ENCODE measurements at places on chromosomes 3 and 15.
A peak's percentile ranks its signal among the peaks of the same experiment; 100 is the strongest.

- DNase-seq: peak; percentile 55
Observed at GRCh38 chr3:66407611-66408218, 93.1 kb downstream of the LRIG1 start.

DNA sequence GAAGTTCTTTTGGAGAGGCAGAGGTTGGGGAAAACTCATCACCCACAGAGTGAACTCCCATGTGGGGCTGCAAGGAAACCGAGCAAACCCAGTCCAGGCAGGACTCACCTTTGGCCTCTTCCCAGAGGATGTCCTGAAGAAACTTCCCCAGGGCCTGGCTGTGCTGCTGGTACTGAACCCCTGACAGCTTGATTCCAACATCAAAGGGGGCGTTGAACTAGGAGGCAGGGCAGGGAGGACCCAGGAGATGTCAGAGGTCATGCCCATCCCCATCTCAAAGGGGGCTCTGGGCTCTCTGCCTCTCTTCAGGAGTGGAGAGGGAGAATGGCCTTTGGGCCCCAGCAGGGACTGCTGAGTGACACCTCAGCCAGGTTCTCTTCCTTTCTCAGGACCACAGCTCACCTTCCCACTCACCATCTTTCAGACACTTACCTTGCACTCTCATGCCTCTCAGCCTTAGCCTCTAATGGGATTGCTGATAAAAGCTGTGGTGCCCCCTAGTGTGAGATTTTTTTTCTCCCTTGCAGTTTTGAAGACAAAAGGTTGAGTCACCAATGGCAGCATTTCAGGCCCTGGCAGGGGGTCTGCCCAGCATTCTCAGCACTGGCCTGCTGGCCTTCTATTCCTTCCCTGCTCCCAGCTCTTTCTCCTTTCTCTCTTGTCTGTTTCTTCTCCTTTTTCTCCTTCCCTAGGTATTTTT is 6.0 kb downstream of the GHRL start:
- DNase-seq: peak; percentile 62

DNA sequence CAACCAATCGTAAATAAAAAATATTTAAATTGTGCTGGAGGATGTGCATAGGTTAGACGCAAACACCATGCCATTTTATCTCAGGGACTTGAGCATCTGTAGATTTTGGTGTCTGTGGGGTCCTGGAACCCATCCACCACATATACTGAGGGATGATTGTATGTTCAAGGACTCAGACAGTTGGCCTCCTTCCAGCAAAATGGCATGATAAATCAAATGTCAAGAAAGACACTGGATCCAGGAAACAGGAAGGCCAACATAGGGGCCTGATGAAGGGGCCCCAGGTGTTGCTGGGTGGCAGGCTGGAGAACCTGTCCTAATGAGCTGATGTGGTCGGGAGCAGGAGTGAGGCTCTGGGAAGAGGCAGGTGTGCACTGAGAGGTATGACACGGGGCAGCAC is 289.5 kb downstream of the GABRG3 start:
- DNase-seq: no peak

DNA sequence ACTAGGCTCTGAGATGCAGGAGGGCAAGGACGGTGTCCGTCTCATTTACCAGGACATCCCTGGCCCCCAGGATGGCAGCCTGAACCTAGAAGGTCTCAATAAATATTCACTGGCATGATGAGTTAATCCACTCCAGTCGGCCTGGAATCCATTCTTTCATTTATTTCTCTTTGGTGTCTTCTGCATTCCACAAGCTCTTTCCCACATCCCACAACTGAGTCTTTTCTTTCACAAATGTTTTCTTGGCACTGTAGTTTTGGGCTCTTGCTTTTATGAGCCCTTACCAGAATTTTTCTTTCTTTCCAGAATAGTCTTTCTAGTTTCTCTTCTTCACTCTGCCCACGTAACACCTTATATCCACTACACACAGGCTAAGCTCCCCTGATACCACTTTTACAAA is 778.0 kb downstream of the AGBL1 start:
- DNase-seq: no peak

DNA sequence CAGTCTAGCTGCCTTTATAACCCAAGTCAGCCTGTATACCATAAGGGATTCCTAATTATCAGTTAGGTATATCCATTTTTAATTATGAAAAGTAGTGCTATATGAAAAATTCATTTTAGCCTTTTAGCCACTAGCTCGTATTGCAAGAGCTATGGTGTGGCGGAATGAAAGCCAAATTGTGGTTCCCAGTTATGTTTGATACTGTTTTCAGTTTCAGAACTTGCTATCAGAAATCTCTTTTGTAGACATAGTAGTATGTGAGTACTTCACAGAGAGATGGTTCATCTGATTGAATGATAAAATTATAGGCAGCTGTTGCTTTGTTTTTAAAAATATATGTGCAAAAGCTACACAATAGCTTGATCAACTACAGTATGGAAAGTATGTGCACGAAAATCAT is 134.6 kb downstream of the SLC25A26 start:
- DNase-seq: no peak

GRCh38 chr15:86382341-86382740 is 302.7 kb downstream of the AGBL1 start:
- DNase-seq: no peak

DNA sequence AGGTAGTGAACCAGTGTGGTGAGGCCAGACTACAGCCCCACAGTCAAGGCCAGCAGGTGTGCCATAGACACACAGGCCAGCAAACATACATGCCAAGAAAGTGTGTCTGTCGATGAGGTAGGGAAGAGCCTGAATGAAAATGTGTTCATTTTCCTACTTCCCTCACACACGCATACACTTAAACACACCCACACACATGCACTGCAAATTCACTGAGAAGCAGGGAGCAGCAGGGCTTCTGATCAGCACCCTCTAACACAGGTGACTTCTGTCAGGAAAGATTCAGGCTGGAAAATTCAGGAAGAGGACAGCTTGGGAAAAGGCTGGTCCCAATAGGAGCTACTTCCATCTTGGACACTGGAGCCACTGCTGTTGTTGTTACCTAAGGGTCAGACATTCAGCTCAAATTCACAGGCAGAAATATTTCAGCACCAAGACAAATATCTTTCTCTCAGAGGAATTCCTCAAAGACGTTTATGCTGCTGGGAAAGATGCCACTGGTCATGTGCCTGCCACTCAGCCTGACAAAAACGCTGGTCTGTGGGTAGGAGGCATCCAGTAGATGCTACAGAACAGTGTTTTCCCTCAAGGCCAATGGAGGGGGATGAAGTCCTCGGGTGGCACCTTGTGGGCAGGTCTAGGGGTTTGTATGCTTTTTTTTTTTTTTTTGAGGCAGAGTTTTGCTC is 40.9 kb upstream of the LARS2 start:
- peak; percentile 28 for DNase-seq

GRCh38 chr3:134325706-134326105 is 48.5 kb downstream of the AMOTL2 start:
- no peak for DNase-seq

GRCh38 chr15:96334705-96335410 is 4.4 kb downstream of the NR2F2 start:
- peak; percentile 32 for DNase-seq

DNA sequence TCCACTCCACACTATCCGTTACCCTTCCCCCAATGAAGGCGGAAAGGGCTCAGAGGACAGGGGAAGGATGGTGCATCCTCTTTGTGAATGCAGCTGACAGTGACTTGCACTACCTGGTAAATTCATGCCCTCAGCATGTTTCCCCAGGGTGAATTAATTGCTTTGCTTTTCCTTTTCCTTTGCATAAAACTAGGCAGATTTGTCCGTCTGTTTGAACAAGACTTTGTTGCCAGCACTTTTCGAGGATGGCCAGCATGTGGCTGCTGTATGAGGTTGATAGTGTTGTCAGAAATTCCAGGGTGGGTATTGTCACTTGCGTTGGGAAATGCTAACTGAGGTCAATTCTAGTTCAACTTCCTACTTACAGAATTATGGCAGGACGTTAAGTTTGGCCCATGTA is 79.0 kb upstream of the RARB start:
- DNase-seq: peak; percentile 19

GRCh38 chr15:101071651-101072050 is 152.5 kb downstream of the LRRK1 start:
- no peak for DNase-seq

DNA sequence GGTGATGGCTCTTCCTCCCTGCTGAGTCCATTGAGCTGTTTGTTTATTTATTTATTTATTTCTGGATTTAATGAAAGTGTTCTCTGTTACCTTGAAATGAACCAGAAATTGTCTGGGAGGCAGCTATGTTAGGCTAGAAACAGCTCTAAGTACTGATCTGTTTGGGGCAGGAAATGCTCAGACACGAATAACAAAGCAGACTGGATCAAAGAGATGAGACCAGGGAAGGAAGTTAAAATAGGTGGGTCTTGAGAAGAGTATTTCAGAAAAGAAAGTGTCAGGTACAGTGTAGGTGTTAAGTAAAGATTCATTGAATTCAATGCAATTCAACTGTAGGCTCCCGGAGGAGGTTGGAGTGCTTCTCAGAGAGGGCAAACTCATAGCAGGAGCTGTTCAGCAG is 173.3 kb downstream of the IL20RB start:
- DNase-seq: no peak

DNA sequence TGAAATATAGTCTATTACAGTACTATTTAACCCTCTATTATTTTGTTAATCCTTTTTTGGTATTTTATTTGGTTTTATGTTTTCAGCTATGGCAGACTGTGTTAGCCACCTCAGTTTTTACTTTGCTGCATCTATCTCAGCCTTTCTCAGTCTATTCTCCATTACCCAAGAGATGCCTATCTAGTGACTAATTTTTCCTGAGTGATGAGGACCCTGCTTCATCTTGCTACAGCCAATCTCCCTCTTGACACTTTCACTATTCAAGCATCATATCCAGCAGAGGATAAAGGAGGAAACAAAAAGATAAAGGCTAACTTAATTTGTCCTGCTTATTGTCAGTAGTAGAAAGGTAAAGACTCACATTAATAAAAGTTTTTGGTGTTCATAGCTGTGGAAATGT is 141.8 kb upstream of the NECTIN3 start:
- peak; percentile 51 for DNase-seq

GRCh38 chr15:39623529-39623931 is 42.7 kb downstream of the THBS1 start:
- no peak for DNase-seq

DNA sequence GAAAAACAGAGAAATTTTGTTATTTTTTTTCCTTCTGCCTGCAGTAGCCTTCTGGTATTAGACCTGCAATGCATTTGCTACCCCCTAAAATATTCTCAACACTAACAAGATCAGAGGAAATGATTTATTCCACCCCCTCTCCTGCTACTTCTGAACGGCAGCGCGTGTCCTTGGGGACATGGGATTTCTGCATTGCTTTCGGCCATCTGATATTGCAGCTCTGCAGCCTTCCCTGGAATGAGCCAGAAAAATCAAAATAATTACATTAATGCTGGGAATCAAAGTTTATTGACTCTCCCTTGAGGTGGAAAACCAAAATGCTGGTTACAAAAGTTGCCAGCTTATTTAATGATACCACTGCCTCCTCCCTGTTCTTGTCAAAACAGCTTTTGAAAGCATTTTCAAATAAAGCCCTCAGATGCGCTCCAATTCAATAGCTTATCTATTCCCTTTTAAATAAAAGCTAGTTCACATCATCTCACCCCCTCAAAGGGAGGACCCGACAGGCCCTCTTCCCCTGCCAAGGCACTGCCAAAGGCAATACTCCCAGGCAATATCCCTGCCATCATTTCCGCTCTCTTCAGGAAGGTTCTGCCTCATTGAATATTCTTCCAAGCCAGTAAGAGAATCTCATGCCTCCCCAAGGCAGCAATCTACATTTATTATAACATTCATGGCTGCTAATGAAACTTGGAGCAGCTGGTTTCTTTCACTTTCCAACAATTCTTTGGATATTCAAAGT is 96.6 kb downstream of the FHIT start:
- no peak for DNase-seq

- no peak for DNase-seq
Observed at GRCh38 chr3:162777118-162777517, 1280.5 kb downstream of the OTOL1 start.

GRCh38 chr3:50122661-50123391 is 32.3 kb upstream of the SEMA3F start:
- peak; percentile 25 for DNase-seq

DNA sequence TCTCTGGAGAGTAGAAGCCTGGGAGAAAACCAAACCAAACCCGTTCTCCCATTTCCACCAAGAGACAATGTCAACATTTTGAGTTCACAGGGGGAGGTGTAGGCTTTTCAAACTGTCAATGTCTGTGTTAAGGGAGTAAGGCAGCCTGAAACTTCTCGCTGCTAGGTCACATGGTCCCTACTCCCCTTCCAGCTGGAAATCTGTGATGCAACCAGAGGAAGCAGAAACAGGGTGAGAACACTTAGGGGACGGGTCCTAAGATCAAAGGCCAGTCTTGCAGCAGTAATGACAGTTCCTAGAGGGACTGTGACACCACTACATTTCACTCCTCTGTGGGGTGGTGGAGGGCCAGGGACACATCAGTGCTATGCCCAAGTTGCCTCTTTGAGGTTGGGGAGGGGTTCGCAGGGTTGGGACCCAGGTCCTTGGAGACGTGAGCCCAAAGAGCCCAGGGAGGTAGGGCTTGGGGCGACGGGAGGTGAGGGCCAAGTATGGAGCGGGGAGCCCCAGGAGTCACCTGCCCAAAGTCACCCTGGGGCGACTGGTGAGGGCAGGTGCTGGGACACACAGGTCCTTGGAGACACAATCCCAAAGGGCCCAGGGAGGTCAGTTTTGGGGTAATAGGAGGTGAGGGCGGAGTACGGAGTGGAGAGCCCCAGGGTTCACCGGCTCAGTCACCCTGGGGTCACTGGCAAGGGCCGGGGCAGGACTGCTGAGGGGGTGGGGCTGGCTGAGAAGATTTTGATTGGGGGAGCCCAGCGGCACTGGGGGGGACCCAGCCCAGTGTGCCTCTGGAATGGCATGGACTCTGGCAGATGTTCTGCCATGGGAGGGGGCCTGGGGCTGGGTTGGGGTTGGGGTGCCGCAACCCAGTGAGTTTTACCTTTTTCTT is 582 bp downstream of the GOLGA6L2 start:
- no peak for DNase-seq

DNA sequence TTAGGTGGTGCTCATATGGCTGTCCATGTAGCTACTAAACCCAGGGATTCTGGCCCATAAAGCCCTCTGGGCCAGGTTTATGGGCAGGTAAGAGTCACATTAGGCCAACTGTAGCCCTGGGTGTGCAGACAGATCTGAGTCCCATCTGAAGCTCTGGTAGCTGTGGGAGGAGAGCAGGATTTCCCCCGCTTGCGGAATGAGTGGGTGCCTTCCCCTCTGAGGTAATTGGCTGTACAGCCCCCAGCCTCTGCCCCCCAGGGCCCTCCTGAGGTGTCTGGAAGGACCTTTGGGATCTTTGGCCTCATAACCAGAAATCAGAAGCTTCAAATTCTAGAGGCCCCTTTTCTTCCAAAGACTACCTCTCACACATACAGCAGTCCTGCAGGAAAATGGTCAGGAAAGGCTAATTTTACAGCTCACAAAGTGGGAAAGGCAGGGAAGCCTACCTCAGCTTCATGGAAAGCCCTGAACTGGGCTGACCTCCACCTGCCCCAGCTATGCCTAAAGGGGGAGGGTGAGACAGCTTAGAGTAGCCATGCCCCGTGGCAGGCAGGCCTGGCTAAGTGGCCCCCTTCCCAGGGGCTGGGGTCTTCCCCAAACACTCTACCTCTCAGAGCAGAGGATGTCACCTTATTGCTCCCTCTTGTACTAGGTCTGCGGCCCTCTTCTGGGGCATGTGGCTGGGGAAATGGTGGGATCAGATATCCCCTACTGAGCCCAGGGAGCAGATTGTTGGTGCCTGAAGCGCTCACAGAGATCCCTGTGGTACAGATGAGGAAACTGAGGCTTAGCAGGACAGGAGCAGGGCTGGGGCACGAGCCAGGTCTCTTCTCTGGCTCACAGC is 16.8 kb downstream of the HEMK1 start:
- no peak for DNase-seq

GRCh38 chr15:85785887-85786780 is 8.6 kb downstream of the KLHL25 start:
- DNase-seq: peak; percentile 56

- DNase-seq: peak; percentile 98
Observed at GRCh38 chr15:39580485-39581241, at the start of gene THBS1. THBS1 (plus strand) TSS chr15:39581079; CDS start chr15:39581858, 779 bp downstream.
